ENCODE measurements at places on chromosomes 11 and 22.
A peak's percentile ranks its signal among the peaks of the same experiment; 100 is the strongest.

DNA sequence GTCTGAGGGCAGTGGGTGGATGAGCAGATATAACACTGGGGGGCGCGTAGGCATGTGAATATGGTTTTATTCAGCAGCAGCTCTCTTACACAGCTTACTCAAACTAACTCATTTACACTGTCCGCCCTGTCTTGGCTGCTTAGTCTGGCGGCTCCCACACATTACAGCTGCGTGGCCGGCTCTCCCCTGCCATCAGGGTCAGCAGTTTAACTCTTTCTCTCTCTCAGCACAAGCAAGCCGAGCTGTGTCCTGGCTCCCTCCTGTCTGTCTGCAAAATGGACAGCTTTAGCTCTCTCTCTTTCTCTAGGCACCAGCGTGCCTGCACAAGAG, 1310.1 kb upstream of the RAG2 start:
- no peak for DNase-seq

DNA sequence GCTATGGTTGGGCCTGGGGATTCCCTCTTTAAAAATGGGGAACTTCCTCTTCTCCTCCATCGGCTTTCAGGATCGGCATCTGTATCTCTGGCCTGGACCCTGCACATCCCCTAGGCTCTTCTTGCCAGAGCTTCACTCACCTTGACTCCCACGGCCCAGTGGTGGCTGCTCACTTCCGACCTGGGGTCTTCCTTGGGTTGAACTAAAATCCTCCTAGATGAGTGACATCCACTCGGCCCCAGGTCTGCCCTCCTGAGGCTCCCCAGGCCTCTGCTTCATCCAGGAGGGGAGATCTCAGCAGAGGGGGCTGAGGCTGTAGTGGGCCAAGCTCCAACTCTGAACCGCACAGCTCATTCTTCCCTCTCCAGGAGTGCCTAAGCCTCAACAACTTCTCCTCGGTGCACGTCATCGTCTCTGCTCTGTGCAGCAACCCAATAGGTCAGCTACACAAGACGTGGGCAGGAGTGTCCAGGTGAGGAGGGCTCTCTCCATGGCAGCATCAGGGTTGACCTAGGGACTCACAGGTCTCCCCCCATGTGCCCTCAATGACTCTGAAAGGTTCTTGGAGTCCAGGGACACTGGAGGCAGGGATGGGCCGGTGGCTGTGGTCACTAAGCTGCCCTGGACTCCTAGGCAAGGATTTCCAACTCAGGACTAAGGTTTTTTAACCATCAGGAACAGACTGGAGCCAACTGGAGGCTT, 3.3 kb downstream of the RGL4 start:
- no peak for DNase-seq

DNA sequence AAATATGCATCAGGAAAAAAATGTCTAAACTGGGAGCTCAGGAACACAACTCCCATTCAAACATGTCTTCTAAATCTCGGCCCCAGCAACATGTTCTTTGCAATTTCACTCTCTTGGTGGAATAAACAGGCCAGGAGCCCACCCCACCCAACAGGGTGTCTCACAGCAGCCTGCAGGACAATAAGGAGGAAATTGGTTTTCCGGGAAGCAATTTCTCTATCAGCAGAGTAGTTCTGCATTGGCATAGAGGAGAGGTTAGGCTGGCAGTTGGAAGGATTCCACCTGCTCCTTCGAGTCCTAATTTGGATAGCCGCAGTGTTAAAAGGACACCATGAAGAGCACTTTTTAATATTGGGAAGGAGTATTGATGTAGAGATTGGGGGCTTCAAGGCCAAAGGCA, 55.9 kb upstream of the BARX2 start:
- peak; percentile 37 for DNase-seq

DNA sequence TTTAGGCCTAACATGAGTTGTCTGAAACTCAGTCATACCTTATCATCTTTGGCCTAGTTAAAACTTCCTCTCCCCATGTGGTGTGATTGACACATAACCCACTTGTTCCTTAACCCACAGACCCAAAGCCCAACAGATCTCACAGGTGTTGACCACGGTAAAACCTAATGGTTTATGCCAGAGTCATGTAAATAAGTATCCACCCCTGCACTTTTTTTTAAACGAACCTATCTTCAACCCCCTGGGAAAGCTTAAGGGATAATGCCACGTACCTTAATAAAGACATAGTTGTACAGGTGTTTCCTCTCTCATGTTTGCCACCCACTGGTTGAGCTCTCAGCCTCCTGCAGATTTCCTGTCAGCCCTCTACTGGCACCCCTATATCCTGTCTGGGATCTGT, 709.3 kb upstream of the CCDC179 start:
- no peak for DNase-seq

DNA sequence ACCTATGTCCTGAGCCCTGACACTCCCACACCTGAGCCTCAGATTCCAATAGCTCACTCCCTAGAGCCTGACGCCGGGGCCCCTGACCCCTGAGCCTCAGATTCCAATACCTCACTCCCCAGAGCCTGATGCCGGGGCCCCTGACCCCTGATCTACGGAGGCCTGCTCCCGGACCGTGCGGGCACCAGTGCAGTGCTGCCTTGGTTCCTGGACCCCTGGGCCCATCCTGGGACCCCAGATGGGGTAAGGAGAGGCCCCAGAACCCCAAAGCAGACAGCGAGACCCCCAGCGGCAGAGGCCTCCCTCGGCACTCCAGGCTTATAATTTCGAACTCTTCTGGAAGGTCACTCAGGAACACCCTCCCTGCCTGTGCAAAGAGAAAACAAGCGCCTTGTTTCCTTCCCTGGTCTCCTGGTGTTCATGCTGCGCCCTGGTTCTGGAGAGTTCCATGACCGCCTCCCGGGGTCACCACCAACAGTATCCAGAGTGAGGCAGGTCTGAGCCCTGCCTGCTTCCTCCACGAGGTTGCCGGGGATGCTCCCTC, 7.5 kb downstream of the SUSD2 start:
- no peak for DNase-seq

DNA sequence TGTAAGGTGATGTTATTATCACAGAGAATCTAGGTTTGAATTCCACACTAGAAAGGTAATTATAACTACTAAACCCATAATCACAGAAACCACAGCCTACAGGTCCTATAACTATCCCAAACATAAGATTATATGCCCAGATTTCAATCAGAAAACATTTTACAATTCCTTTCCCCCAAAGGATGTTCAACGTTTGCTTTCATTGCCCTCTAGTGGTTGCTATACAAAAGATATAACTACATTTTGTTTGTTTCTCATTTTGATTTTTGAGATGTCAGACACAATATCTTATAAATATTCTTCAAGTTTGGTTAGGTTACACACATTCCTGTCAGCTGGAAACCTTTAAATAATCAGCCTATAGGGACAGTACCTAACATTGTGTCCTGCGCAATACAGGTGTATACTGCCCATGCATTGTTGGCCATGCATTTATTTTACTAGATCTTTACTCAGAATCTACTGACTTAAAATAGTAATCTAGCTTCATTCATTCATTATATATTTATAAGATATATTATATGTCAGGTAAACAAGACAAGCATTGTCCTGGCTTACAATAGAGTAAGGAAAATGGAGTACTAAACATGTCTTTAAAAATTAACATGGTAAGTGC, 530.5 kb upstream of the CCDC90B start:
- DNase-seq: peak; percentile 31

GRCh38 chr11:69578167-69578566, 62.8 kb upstream of the CCND1 start:
- no peak for DNase-seq

GRCh38 chr22:23531966-23532705, 48.0 kb downstream of the IGLL1 start:
- no peak for DNase-seq

- DNase-seq: no peak
Measured at GRCh38 chr11:24046731-24047130, 450.1 kb upstream of the LUZP2 start.

DNA sequence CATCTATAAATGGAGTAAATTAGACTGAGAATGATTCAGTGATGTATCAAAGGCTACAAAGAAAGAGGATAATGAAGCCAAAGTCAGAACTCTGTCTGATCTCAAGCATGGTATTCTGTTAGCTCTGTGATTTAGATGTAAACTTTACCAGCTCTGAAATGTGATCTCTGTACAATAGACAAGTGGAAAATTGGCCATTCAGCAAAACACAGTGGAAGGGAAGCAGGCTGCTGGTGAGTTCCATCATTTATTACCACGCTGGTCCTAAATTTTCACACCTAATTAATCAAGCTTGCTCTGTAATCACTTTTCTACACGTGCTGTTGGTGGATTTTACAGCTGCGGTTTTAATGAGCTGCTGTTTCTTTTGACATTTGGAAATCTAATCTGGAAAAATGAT, 145.1 kb upstream of the OPCML start:
- no peak for DNase-seq

- DNase-seq: peak; percentile 31
Measured at GRCh38 chr11:62324731-62325556, 12.3 kb upstream of the ASRGL1 start.

- DNase-seq: no peak
Measured at GRCh38 chr11:6258571-6259081, 1.0 kb upstream of the CCKBR start.

DNA sequence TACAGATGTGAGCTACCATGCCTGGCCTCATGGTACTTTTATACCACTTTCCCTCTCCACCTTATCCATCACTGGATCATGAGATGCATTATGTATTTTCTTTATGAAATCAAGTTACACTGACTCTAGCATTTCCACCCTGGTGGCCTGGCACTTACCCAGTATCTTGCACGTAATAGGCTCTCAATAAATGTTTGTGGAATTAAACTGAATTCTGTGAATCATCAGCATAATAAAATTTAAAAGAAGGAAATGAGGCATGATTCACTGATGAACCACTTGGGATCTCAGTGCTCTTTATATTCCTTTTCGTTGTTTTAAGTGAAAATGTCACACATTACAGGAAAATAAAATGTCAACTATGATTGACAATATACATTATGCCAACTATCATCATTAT, 25.1 kb downstream of the ADM start:
- no peak for DNase-seq

DNA sequence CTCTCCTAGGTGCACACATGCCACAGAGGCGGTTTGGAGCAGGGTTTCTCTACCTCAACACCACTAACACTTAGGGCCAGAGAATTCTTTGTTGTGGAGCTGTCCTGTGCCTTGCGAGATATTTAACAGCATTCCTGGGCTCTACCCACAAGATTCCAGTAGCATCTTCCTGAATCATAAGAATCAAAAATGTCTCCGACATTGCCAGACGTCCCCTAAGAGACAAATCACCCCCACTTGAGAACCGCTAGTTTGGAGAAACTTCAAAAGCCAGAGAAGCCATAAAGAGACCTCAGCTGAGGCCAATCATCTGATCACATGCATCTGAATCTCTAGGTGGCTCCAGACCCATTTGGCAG, 16.1 kb downstream of the MFNG start:
- DNase-seq: no peak

GRCh38 chr22:45502215-45503049, at the start of gene FBLN1:
FBLN1 (plus strand) TSS chr22:45502883; CDS start chr22:45502986, 103 bp downstream.
- DNase-seq: peak; percentile 13

DNA sequence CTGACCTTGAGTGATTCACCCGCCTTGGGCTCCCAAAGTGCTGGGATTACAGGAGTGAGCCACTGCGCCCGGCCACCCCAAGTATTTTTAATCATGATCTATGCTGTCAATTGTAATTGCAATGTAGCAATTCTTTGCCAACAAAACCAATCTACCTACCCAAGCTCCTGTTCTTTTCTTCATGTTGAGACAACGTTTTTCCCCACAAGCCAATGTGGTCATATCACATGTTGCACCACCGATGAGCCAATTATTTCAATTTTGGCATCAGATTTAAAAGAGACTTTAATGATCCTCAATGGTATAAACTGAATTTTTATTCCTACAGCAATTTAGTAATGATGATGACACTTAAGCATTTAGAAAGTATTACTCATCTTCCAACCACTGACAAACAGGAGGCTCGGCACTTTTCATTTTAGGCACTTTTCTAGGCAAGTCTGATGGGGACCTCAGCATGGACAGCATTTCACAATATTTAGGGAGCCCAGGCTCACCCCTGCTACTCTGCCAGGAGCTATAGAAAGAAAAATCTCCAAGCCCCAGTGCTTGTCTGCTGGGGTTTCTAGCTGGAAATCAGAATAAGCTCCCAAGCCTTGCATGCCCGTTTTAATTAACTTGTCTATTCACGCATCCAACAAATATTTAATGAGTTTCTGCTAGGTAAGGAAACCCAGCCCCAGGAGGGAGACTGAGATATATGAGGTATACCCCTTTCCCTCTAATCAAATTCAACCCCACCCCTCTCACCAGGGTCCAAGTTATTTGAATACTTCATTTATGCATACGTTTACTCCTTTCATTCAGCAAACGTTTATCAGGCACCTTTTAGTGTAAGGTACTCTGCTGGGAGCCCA, 291.4 kb downstream of the ST3GAL4 start:
- DNase-seq: no peak

Measured in SW480 (cell line).